ENCODE measurements at places on chromosomes 7 and 10. TPM values are rescaled to one million over a fixed set of nuclear protein-coding genes. Genes with fewer than 3 reads are reported as not detected.

KCNH2 gene
- 53.9 TPM for total RNA-seq

SFTPA1 gene
- total RNA-seq = not detected

H2BK1 gene
- total RNA-seq = not detected

OR2A42 gene
- under 0.01 TPM for total RNA-seq

SPDYE8 gene
- total RNA-seq = not detected

EVX1 gene
- total RNA-seq = not detected

TRIM4 gene
- 24.8 TPM for total RNA-seq

AKR1C1 gene
- 6.7 TPM for total RNA-seq

SYNPO2L gene
- total RNA-seq = not detected

UNC5B gene
- 0.27 TPM for total RNA-seq

CD36 gene
- 3.2 TPM for total RNA-seq

MRPL32 gene
- 15.6 TPM for total RNA-seq

HHEX gene
- 68.7 TPM for total RNA-seq

SUGCT gene
- total RNA-seq = 0.81 TPM

ACTL6B gene
- not detected for total RNA-seq

All from hematopoietic multipotent progenitor cell (in vitro differentiated cells).